ENCODE measurements at places on chromosomes 5 and 9.

DNA sequence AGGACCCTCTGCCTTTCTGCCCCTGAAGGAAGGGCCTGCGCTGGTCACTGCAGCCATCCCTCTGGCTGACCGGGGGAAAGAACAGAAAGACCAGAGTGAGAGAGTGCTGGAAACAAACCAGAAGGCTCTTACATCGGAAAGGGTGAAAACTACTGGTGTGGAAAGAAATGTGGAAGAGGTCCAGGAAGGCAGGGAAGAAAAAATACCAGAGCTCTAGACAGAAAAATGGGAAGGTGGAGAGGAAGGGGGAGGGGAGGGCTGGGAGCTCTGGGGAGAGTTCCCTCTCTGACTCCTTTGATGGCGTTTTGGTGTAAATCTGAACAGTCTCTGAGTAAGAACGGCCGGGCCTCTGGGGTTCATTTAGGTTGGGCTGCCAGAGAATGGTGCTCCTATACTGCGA lies 47.7 kb downstream of the COL23A1 start:
- DNase-seq = no peak

- DNase-seq = no peak
Observed at GRCh38 chr5:76341651-76342334, 61.3 kb upstream of the IQGAP2 start.

DNA sequence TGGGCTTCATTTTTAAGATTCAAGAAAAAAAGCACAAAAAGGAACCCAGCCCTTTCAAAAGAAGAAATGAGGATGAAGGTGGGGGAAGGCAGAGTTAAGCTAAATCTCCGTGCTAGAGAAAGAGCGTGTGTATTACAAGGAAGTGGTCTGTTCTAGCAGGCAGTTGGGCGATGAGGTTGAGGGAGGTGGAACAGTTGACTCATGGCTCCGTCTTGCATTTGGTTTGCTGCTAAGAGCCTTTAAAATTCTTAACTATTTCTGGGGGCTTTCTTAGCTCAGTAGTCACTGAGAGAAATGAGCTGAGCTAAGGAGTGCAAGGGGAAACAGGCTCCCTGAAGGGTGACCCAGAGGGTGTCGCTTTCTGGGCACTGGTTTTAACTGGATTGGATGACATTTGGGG lies 117.4 kb downstream of the GCNT1 start:
- peak; percentile 4 for DNase-seq

DNA sequence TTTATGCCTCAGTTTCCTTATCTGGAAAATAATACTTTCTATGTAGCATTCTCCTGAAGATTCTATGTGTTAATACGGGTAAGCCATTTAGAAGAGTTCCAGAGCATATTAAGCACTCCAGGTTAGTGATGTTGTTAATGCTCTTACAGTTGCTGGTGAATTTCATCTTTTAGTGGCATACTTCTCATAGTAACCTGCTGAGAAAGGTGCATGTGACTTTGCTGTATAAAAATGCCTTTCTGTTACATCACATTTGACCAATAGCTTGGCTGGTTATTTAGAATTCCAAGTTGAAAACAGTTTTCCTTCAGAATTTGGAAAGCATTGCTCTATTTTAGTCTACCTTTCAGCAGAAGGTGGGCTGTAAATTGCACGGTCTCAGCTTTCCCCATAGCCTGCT lies 27.2 kb downstream of the GCNT1 start:
- no peak for DNase-seq

DNA sequence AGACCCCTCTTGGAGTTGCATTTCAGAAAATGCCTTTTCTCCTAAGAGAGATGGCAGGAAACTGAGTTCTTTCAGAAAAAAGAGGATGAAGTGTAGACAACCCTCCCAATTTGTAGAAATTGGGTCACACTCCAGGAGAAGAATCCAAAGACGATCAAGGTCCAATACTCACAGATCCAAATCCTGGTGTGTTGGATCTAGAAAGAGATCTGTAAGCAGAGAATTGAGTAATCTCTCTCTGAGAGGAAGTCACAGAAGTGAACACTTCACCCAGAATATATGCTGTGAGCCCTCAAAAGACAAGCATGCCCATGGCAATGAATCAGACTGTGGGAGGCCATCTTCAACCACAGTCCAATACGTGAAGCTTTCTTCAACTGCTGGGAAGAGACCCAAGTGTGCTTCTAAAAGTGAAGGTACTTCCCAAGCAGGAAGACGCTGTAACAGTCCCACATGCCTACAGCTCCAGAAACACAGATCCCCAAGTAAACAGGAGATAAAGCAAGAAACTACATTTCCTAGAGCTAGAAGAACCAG lies 182.7 kb downstream of the SMC2 start:
- no peak for DNase-seq

DNA sequence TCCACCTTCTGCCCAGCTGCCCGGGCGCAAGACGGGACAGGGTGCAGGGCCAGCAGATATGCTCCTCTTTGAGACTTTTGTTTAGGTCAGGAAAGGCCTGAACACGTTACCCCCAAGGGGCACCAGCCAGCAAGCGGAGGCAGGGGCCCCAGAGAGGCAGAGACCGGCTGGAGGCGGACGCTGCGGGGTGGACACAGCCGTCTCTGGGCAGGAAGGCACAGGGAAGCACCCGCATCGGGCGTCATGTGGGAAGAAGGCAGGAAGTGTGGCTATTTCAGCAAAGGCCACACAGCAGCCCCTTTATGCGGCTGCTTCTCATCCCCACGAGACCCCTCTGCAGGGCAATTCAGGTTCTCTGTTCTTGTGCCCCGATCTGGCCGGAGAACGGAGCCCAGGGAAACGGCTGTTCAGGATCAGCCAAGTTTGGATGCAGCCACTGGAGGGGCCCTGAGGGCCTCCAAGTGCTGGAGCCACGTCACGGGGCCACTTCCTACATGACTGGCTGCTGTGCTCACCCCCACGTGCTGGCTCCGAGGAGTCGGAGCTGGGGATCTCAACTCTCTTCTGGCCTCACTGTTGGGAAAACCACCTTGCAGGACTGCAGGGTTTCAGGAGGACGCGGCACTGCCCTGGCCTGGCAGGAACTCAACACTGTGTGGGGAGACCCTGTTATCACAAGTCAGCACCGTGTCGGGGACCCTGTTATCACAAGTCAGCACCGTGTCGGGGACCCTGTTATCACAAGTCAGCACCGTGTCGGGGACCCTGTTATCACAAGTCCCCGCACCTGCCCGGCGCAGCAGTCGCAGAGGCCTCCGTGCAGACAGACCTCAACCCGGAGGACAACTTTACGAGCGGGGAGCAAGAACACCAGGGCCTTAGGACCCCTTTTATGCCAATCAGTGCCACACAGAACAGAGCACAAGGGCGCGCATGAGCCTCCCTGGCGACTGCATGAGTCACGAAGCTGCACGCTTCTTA lies 44.4 kb downstream of the SLC12A7 start:
- no peak for DNase-seq

DNA sequence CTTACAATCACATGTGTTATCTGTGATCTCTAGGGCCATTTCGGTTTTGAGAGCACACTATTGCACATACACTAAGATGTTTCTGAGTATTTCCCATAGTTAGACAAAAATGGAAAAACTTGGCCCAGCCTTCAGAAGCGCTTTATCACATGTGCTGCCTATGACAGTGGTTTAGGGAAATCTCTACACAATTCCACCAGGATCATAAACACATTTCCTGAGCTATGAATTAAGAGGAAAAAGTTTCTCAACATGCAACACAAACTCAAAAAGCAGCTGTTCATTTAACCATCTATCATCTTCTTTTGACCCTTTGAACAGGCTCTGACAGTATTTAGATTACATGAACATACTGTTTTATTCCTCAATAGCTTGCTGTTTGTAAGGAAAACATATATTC lies 15.1 kb downstream of the FGF1 start:
- DNase-seq = no peak

DNA sequence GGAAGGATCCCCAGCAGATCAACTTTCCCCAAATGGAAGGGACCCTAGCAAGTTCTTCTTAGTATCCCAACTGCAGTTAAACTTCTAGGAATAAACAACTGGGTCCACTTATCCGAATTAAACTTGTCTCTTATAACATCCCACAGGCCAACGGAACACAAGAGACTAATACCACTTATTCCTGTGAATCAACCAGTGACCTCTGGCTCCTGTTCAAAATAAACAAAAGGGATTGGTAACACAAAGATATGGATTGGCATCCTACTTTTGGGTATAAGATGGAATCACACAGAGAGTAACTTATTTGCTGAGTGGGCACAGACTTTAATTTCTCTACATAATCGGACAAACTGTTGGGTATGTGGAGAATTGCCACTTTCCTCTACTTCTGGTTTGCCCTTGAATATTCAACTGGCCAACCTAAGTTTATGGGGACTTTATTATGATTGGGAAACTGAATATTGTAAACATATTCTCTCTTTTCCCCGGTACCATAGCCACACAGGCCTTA lies 12.4 kb upstream of the PAIP1 start:
- no peak for DNase-seq

DNA sequence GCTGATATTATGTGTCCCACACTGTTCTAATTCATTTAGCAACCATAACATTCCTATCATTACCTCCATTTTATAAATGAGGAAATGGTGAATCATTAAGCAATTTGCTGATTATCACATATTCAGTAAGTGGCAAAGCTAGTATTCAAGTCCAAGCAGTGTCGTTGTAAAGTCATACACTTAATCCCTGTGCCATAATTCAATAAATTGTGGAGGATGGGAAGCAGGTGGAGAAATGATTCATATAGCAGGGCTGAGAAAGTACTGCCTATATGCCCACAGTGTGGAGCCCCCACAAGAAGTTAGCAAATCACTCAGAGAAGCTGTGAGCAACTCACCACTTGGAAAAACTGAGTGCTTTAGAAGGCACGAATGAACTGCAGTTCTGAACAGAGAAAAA lies 691.0 kb downstream of the PTPRD start:
- no peak for DNase-seq

DNA sequence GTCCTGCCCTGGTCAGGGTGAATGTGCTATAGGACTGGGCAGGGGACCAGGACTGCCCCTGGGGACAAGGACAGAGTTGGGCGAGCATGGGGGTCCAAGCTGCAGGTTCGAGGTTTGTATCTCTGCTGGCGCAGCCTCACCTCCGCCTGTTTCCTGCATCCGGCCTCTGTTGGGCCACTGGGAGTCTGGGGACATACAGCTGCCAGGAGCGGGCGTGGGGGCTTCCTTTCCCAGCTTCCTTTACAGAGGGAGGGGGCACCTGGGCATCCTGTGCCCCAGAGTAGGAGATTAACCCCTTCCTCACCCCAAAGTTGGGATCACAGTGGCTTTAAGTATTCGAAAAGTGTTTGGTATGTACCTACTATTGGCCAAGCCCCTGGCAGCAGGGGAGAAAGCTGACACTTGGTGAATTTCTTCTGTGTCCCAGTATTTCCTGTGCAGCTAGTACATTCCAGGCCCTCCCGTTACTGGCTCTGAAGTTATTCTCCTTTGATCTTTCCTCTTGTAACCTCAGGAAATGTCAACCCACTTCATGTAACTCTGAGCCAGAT lies 19.0 kb downstream of the OLFML2A start:
- no peak for DNase-seq

- no peak for DNase-seq
Observed at GRCh38 chr5:92527311-92528078, 1053.5 kb downstream of the NR2F1-AS1 start.

GRCh38 chr5:124661317-124662141 lies 84.9 kb downstream of the ZNF608 start:
- DNase-seq = no peak

DNA sequence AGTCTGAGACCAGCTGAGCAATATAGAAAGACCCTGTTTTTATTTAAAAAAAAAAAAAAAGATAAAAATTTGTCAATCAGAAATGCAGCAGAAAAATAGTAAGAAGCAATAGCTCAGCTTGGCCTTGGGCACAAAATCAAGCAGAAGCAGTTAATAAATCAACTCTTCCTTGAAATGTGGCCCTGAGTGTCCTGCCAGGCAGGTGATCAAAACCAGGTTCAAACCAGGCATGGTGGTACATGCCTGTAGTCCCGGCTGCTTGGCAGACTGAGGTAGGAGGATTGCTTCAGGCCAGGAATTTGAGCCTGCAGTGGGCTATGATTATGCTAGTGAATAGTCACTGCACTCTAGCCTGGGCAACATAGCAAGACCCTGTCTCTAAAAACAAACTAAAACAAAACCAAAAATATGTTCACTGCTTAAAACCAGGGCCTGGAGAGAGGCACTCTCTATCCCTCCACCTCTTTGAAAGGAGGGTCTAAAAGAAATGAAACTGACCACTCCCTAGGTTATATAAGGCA lies 27.9 kb upstream of the KLF9 start:
- DNase-seq = no peak

Data from activated CD4-positive, CD25-positive, alpha-beta regulatory T cell (primary cell).